WTC11 (cell line): ENCODE measurements at places on chromosomes 2 and 18. TPM values are rescaled to one million over a fixed set of nuclear protein-coding genes. Genes with fewer than 3 reads are reported as not detected.

CXCR4 gene
- total RNA-seq = 1.3 to 2.1 TPM (median 1.9 TPM) in 3 replicates

IL18R1 gene
- total RNA-seq = 0.25 to 0.46 TPM in 2 of 3 replicates, not detected in the other

ANKMY1 gene
- total RNA-seq = 4.6 to 7.8 TPM (median 5.2 TPM) in 3 replicates

- H3K27ac ChIP-seq = no peak overlapping the region
- H3K36me3 ChIP-seq = no peaks in the 10 kb centered on the region
- DNase-seq = no peak
- H3K27me3 ChIP-seq = peaks cover 8% of the 10 kb centered on the region; the same call in 1 of the 2 replicates
- H3K4me1 ChIP-seq = 0 out of 2 replicates have a peak, but pooled peaks cover 3% of the 10 kb centered on the region
- no peak overlapping the region for H3K4me3 ChIP-seq
Observed at GRCh38 chr2:230842473-230842872, 22.3 kb upstream of the ITM2C start.

DNA sequence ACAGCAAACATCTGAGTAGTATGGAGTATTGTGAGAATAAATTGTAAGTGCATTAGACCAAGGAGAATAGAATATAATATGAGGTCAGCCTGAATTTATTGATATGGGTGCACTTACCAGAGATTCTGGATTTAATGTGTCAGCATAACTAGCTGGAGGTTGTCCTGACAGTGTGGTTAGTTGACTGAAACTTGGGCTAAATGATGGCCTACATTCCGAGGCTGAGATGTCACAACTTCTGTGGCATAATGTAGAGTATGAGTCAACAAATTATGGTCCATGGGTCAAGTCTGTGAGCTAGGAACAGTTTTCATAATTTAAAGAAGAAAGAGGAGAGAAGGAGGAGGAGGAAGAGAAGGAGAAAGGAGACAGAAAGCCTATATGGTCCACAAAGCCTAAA, 127.6 kb downstream of the QPCT start:
- H3K4me1 ChIP-seq = peaks cover 7% of the 10 kb centered on the region
- no peak for DNase-seq
- no peaks in the 10 kb centered on the region for H3K27me3 ChIP-seq
- H3K27ac ChIP-seq = no peak overlapping the region
- H3K4me3 ChIP-seq = no peak overlapping the region
